ENCODE measurements at places on chromosomes 5 and 9.

- no peak for DNase-seq
These were observed 318.8 kb downstream of the ACTL7B start for GRCh38 chr9:108536836-108537601.

DNA sequence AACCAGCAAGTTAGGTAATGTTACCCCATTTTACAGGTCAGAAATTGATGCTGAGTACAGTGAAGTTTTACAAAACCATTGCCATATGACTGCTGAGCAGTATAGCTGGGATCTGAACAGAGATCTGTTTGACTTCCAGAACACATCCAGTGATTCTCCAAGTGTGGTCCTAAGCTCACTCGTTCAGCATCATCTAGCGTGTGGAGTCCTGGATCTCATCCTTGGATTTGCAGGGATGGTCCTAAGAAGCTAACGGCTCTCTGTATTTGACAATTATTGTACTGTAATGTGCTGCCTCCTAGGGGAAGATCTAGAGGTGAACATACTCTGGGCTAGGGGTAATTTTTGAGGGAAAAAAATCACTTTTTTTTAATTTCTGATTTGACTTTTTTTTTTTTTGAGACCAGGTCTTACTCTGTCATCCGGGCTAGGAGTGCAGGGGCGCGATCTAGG lies 1.4 kb downstream of the SLC26A2 start:
- no peak for DNase-seq

DNA sequence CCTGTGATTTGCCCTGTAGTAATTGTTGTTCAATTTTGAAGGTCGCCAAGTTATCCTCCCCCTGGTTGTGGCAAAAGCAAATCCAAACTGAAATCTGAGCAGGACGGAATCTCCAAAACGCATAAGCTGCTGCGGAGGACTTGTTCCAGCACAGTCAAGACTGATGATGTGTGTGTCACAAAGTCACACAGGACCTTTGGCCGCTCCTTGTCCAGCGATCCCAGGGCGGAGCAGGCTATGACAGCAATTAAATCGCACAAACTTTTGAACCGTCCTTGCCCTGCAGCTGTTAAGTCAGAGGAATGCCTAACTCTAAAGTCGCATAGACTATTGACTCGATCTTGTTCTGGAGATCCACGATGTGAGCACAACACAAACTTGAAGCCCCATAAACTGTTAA lies 128.4 kb downstream of the PARP8 start:
- DNase-seq = no peak

GRCh38 chr9:10251490-10251889 lies 361.3 kb downstream of the PTPRD start:
- no peak for DNase-seq

DNA sequence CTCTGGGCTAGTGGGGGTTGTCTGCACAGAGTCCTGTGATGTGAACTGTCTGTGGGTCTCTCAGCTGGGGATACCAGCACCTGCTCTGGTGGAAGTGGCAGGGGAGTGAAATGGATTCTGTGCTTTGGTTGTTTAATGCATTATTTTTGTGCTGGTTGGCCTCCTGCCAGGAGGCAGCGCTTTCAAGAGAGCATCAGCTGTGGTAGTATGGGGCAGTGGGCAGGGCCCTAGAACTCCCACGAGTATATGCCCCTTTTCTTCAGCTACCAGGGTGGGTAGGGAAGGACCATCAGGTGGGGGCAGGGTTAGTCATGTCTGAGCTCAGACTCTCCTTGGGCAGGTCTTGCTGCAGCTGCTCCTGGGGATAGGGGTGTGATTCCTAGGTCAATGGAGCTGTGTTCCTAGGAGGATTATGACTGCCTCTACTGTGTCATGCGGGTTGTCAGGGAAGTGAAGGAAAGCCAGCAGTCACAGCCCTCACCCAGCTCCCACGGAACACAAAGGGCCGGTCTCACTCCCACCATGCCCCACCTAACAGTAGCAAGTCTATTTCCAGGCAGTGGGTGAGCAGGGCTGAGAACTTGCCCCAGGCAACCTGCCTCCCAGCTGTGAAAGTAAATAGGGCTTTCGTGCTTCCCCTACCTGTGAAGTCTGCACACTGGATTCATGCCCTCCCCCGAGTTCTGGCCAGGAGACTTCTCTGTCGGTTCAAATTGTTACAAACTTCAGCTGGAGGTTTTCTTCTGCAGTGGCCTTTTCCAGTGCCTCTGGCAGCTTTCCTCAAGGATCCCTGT lies 25.7 kb upstream of the FAM81B start:
- no peak for DNase-seq

GRCh38 chr9:96382175-96382574 lies 1.3 kb downstream of the SLC35D2 start:
- DNase-seq = no peak

DNA sequence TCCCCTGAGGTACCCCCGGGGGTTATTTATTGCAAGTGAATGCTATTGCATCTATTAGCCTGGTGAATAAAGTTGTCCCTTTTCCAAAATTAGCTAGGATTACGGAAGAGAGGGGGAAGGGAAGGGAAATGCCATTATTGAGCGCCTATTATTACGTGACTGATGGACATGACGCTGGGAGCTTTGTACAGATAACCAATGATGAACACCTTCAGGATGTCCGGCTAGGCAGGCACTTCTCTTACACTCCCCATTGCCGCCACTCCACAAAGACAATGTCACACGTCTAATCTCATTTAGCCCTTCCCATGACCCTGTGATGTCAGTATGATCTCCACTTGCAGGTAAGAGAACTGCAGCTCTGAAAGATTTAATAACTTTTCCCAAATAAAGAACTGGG lies 9.4 kb downstream of the GABRP start:
- no peak for DNase-seq

- no peak for DNase-seq
These were observed 127.7 kb upstream of the BASP1 start for GRCh38 chr5:17089690-17090089.

DNA sequence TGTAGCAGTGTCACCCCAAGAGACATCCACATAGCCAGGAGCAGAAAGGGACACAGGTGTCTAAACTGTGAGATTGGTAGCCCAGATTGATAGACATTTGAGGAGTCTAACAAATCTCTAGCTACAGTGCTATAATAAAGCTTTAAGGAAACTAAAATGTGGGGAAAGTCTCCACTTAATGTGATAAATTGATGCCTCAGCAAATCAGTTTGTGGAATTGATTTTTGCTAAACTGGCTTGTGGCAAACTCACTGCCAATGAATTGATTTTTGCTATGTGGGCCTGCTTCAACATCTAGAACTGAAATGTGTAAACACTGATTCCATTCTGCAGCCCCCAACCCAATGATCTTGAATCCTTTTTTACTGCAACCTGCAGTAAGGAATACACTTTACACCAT lies 16.8 kb upstream of the MAP3K1 start:
- DNase-seq = no peak

DNA sequence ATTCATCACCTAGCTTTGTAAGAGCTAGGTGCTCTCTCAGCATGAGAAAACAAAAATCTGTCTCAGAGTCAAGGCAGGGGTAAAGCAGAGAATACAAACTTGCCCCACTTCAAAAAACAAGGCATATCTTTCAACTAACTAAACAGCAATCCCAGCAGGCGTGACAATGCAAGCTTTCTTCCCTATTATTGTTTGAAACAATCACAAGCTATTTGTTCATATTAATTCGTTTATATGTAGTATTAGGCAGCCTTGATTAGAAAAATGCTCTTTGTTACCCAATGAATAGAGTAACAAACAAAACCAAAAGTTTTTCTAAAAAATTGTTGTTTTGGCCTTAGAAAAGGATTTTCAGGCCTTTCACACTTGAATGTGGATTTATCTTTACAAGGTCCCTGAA lies 71.1 kb downstream of the LPAR1 start:
- no peak for DNase-seq

GRCh38 chr5:142063878-142064331 lies 44.7 kb upstream of the NDFIP1 start:
- DNase-seq = peak; percentile 42

- DNase-seq = no peak
These were observed 439.4 kb upstream of the ZNF462 start for GRCh38 chr9:106423575-106423974.

GRCh38 chr5:130550562-130550928 lies 614.5 kb downstream of the HINT1 start:
- DNase-seq = no peak

- DNase-seq = no peak
These were observed 367.0 kb downstream of the NTRK2 start for GRCh38 chr9:85036496-85036895.

GRCh38 chr9:77999231-77999631 lies 32.4 kb downstream of the GNAQ start:
- DNase-seq = no peak

DNA sequence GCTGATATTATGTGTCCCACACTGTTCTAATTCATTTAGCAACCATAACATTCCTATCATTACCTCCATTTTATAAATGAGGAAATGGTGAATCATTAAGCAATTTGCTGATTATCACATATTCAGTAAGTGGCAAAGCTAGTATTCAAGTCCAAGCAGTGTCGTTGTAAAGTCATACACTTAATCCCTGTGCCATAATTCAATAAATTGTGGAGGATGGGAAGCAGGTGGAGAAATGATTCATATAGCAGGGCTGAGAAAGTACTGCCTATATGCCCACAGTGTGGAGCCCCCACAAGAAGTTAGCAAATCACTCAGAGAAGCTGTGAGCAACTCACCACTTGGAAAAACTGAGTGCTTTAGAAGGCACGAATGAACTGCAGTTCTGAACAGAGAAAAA lies 691.0 kb downstream of the PTPRD start:
- DNase-seq = no peak

- no peak for DNase-seq
These were observed 42.5 kb upstream of the ABCA1 start for GRCh38 chr9:104970271-104970987.

- DNase-seq = no peak
These were observed 89.0 kb downstream of the ASTN2 start for GRCh38 chr9:117325831-117326230.

GRCh38 chr5:164498438-164498837 lies 993.0 kb downstream of the MAT2B start:
- no peak for DNase-seq

DNA sequence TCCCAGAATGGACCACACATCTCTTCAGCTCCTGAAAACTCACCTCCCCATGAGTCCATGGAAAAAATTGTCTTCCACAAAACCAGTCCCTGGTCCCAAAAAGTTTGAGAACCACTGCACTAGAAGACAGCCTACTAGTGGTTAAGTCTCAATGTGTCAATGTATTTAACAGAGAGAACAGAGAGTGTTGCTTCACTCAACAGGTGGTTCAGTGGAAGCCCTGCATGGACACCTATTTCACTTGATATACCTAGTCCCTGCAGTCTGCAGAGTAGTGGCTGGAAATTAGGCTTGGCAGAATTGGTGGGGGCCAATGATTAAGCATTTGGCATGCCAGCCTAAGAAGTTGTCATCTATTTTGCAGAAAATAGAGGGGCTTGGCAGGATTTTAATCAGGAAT lies 23.0 kb downstream of the IL7R start:
- DNase-seq = no peak

DNA sequence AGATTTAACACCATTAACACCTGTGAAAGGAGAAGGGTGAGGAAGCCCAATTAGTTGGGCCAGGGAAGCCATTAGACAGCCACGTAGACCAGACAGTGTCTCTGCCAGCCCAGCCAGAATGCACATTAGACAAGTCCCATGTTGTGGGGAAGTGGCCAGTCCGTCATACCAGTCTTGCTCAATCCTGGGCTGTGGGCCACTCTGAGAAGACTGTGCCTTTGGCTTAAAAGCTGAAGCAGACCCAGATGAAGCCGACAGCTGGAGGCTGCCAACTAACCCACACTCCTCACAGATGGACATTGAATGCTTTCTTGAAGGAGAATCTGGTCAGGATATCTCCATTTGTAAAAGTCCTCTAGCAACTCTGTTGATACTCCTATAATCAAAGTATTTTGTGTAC lies 128.5 kb downstream of the CHSY3 start:
- DNase-seq = no peak

- DNase-seq = no peak
These were observed 727 bp upstream of the ADRB2 start for GRCh38 chr5:148825716-148826052.

DNA sequence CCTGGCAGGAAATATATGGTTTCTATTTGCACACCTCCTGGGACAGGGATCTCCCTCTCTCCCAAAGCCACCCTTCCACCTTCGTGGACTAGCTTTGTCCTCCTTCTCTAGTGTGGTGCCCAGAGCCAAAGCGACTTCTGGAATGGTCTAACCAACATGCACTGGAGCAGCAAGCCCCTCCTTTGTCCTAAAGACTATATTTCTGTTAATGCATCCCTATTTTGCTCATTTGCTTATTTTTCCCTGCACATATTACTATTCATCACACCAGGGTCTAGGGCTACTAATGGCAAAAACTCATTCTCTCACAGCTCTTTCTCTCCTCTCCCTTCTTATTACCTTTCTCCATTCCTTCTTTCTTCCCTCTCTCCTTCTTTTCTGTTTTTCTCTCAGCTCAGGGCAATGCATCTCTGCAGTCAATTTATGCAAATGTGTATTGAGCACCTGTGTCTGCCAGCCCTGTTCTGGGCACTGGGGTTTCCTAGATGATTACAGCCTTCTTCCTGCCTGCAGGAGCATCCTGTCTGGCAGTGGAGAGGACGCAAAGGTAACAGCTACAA lies 2.8 kb upstream of the NEURL1B start:
- no peak for DNase-seq

- DNase-seq = no peak
These were observed 17.5 kb upstream of the GPX3 start for GRCh38 chr5:151002681-151003502.

GRCh38 chr5:9398227-9398626 lies 147.6 kb downstream of the SEMA5A start:
- DNase-seq = no peak

DNA sequence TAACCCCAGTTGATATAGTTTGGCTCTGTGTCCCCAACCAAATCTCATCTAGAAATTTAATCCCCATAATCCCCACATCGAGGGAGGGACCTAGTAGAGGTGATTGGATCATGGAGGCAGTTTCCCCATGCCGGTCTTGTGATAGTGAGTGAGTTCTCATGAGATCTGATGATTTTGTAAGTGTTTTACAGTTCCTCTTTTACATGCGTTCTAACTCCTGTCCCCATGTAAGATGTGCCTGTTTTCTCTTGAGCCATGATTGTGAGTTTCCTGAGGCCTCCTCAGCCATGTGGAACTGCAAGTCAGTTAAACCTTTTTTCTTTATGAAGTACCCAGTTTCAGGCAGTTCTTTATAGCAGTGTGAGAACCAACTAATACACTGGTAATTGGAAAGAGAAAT lies 73.6 kb downstream of the CDH12 start:
- DNase-seq = no peak

DNA sequence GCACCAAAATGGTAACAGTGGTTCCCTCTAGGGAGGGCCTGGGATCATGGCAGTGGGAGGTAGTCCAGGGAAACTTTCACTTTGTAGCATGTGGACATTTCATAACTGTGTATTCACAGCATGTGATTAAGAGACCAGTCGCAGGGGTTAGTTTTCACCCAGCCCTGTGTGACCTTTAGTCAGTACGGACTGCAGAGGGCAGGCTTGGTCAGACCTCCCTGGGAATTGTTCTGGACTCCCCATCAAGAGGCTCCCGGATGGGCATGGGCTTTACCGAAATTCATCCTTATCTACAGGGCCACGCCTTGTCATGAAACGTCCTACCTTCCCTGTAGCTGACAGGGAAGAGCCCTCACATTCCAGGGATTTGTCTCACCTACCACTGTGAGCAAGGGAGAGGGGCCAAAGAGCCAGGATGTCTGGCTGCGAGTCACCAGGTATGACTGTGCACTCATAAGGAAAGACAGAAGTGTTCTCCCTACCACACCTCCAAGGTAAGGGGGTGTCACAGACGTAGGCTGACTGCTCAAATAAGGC lies 19.9 kb downstream of the GPX3 start:
- DNase-seq = no peak

All from activated CD4-positive, alpha-beta T cell treated with anti-CD3 and anti-CD28 coated beads, Interleukin-2, amount 10 ng/mL, durations not matched to agents 7 days and 5 days (primary cell).